ENCODE measurements at places on chromosomes 5 and 9.

GRCh38 chr5:143664623-143665022 is 147.3 kb upstream of the HMHB1 start:
- DNase-seq = no peak

- no peak for DNase-seq
These were observed 433.4 kb upstream of the BRINP1 start for GRCh38 chr9:119802621-119803020.

- DNase-seq = no peak
These were observed 11.0 kb upstream of the RNU6ATAC start for GRCh38 chr9:134175291-134175807.

- DNase-seq = no peak
These were observed 8.9 kb downstream of the CFAP95 start for GRCh38 chr9:69829484-69829883.
